ENCODE measurements at places on chromosomes 5 and 9.

DNA sequence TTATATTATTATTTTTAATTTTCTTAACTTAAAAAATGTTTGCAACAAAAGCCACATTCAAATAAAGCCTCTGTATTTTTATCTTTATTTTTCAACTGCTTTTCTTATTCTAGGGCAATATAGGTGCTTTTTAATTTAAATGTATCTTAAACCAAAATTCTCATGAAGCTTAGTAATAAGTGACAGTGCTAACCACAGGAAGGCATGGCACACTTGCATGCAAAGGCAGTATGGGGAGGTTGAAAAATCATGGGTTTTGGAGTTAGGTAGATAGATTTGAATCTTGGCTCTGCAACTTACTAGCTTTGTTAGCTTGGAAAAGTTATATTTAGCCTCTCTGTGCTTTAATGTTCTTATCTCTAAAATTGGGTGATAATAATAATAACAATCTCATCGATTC, 458.0 kb downstream of the DMAC1 start:
- DNase-seq = no peak

DNA sequence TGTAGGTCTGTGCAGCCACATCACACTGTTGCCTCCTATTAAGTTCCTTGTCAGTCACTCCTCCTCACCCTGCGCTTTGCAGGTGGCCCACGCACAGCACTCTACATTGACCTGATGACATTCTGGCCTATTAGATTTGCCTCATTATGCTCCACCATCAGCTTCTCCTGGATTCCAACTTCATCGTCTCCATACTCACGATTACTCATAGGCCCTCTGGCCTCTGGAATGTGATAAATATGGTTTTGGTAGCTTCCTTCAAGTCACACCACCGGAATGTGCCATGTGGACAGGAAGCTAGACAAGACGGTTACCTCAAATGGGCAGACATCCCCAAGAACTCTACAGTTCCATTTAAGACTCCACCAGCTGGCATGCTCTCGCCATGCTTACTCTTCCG, 158.0 kb upstream of the LHFPL2 start:
- peak; percentile 90 for DNase-seq

DNA sequence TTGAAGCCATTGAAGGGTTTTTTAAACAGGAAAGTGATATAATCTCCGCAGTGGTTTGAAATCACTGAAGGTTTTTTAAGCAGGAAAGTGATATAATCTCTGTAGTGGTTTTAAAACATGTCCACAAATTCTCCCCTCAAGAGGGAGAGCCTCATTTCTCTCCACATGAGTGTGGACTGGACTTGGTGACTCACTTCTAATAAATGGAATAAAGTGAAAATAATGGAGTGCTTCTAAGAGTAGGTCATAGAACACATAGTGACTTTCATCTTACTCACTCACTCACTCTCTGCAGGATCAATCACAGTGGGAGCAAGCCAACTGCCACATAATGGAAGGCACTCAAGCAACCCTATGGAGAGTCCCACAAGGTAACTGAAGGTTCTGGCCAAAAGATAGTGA, 12.0 kb downstream of the CTNNAL1 start:
- DNase-seq = peak; percentile 92

DNA sequence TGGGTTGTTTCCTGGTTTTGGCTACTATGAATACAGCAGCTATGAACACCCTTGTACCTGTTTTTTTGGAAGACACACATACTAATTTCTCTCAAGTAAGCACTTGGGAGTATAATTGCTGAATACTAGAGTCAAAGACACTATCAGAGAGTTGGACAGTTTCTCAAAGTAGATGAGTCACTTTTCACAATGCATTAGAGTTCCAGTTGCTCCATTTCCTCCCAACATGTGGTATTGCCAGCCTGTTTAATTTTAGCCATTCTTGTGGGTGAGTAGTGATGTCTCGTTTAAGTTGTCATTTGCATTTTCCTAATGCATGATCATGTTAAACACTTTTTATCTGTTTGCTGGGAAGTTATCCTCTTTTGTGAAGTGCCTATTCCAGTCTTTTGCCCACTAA, 81.6 kb upstream of the GDNF start:
- no peak for DNase-seq

GRCh38 chr5:10023494-10023893, 226.2 kb downstream of the ATPSCKMT start:
- no peak for DNase-seq

DNA sequence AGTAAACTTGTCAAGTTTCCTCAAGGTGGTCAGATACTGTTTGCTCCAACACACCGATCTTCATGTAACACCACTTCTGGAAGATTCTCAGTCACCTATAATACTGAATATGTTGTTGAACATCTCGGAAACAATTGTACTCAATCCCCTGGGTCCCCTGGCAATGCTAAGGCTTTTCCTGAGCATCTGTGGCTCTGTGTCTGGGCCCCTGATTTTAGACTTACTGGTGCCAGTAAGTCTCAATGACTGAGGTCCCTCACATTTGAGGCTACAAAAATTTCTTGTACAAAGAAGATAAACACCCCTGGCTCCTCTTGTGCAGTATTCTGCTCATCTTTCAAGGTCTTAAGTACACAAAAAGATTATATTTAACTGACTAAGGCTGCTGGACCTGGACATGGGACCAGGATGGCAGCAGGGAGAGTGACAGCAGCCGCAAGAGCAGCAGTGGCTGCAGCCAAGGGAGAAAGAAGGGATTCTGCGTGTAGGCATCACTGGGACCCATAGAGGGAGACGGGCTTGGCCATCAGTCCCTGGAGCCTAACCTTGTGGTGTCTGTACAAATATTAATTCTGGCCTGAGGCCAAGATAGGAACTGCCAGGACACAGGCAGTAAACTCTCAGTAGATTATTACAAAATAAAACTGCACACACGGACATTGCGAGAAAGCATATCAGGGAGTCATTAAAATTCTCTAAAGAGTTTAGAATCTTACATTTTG, 49.0 kb upstream of the TNPO1 start:
- DNase-seq = peak; percentile 22

GRCh38 chr5:132825033-132825833, 5.2 kb downstream of the SHROOM1 start:
- no peak for DNase-seq

DNA sequence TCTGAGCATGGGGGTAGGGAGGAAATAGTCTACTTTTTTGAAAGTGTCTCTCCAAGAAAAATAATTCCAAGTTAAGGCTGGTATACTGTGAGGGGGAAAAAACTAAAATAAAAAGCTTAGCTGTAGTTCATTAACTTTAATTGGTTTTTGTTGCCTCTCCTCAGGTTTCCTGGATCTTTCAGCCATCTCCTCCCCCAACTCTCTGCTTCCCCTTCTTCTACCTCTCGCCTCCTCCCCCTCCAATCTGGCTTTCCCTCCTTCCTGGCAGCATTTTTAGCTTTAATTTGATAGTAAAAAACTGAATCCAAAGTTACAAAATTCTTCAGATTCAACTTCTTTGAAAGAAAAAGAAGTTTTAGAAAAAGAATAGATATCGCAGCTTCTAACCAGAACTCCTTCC, 462.6 kb downstream of the CETN3 start:
- no peak for DNase-seq

GRCh38 chr5:143140492-143141203, 262.8 kb downstream of the NR3C1 start:
- no peak for DNase-seq

Data from iris pigment epithelial cell (primary cell).